ENCODE measurements at places on chromosomes 7 and 10. TPM values are rescaled to one million over a fixed set of nuclear protein-coding genes. Genes with fewer than 3 reads are reported as not detected.
A peak's percentile ranks its signal among the peaks of the same experiment; 100 is the strongest.

TRA2A gene
- total RNA-seq, result 132 TPM

TFPI2 gene
- 0.84 TPM for total RNA-seq

MCU gene
- 21.7 TPM for total RNA-seq

IGFBP3 gene
- 40.2 TPM for total RNA-seq

VSTM4 gene
- total RNA-seq, result 2.3 TPM

HKDC1 gene
- not detected for total RNA-seq

SLC39A12 gene
- not detected for total RNA-seq

ABCF2 gene
- 67.0 TPM for total RNA-seq

DNA sequence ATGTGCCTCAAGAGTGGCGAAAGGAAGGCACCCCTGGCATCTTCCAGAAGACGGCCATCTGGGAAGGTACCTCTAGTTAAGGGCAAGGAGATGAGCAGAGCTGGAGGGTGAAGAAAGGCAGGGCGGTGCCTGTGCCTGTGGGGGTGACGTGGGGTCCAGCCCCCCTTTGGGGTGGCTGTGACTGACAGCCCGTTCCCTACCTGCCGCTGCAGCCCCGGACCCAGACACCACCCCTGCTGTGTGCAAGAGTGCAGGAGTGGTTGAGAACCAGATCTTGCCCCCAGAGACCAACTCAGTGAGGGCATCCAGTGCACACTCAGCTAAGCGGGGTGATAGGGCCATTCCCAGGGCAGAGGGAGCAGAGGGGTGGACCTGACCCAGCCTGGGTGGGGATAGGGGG lies 4.3 kb upstream of the MUC17 start:
- peak overlapping the region; percentile 23 for H3K4me3 ChIP-seq
- peak overlapping the region; percentile 83 for H3K27ac ChIP-seq
- H3K27me3 ChIP-seq, result no peaks in the 10 kb centered on the region
- H3K4me1 ChIP-seq, result peaks cover 23% of the 10 kb centered on the region
- peaks cover 5% of the 10 kb centered on the region for H3K36me3 ChIP-seq

GRCh38 chr10:32949221-32949678 lies 8.8 kb downstream of the ITGB1 start:
- peaks cover 68% of the 10 kb centered on the region for H3K4me1 ChIP-seq
- peak overlapping the region; percentile 32 for H3K27ac ChIP-seq
- no peak overlapping the region for H3K4me3 ChIP-seq
- no peak for DNase-seq

GRCh38 chr10:7488418-7488829 lies 77.6 kb upstream of the SFMBT2 start:
- H3K27ac ChIP-seq, result no peak overlapping the region
- no peak for DNase-seq
- H3K4me3 ChIP-seq, result no peak overlapping the region
- peaks cover 31% of the 10 kb centered on the region for H3K4me1 ChIP-seq
- H3K27me3 ChIP-seq, result no peaks in the 10 kb centered on the region

GRCh38 chr7:151051108-151051507 lies 2.8 kb downstream of the ASIC3 start:
- no peaks in the 10 kb centered on the region for H3K36me3 ChIP-seq
- peaks cover 19% of the 10 kb centered on the region for H3K27me3 ChIP-seq
- peaks cover 2% of the 10 kb centered on the region for H3K4me1 ChIP-seq
- peak; percentile 55 for DNase-seq
- H3K4me3 ChIP-seq, result no peak overlapping the region

- H3K4me1 ChIP-seq, result no peaks in the 10 kb centered on the region
- DNase-seq, result no peak
- H3K27ac ChIP-seq, result no peak overlapping the region
- no peak overlapping the region for H3K4me3 ChIP-seq
- peaks cover 42% of the 10 kb centered on the region for H3K36me3 ChIP-seq
- H3K27me3 ChIP-seq, result no peaks in the 10 kb centered on the region
These were observed 133.9 kb downstream of the AASS start for GRCh38 chr7:122010116-122010515.

- peak; percentile 47 for DNase-seq
- no peak overlapping the region for H3K4me3 ChIP-seq
- H3K27ac ChIP-seq, result no peak overlapping the region
These were observed 343.0 kb downstream of the CRPPA start for GRCh38 chr7:16078076-16078952.

DNA sequence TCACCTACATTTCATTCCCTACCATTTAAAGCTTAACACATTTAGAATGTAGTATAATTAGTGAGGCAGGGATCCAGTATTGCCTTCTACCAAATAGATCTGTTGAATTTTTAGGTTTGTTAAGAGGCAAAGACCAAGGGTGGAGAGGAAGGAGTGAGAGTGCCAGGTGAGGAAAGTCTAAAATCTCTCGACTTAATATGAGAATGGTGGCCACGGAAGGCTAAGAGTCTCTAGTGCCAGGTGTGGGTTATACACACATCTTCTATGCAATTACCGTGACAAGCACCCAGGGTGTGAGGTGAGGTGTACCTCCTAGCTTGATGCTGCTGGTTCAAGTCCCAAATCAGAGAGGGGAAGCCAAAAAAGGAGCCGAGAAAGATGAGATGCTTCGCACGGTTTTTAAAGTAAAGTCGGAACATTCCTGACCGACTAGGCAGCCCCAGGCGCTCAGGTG lies 439 bp downstream of the IQUB start:
- H3K27ac ChIP-seq, result peak overlapping the region; percentile 89
- no peaks in the 10 kb centered on the region for H3K27me3 ChIP-seq
- H3K4me1 ChIP-seq, result peaks cover 29% of the 10 kb centered on the region
- no peak for DNase-seq
- H3K4me3 ChIP-seq, result peak overlapping the region; percentile 98

DNA sequence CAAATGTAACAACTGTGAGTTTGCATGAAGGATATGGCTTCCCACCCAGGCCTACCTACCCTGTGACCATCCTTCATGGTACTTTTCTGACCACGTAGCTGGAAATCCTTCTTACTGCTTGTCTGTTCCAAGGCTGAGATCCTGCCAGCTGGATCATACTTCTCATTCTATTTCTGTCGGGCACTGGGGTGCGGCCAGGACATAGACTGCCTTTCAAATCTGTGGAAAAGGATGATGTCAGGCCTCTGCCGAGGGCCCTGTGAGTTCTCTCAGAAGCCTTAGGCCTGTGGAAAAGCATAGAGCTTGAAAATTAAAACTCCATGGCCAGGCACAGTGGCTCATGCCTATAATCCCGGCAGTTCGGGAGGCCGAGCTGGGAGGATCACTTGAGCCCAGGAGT lies 10.0 kb downstream of the VWC2 start:
- H3K27me3 ChIP-seq, result peaks cover 25% of the 10 kb centered on the region
- no peaks in the 10 kb centered on the region for H3K36me3 ChIP-seq
- no peak overlapping the region for H3K4me3 ChIP-seq
- no peaks in the 10 kb centered on the region for H3K4me1 ChIP-seq
- DNase-seq, result no peak

DNA sequence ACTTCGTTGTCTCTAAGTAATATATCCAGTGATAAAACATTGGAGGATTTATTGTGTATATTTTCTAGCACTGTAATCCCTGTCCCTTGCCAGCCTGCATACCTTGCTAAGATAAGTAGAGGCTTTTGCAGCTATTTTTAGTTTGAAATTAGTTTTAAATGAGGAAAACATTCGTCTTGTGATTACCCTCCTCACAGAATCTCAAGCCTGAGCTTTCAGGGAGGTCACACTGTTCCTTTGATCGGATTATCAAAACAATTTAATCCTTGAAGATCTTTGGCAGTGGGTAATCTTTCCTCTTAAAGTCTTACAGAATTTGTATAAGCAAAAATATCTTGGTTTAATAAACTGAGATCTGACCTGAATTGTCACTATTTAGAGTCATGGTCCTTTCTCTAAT lies 897.0 kb upstream of the CELF2 start:
- no peak overlapping the region for H3K4me3 ChIP-seq
- no peaks in the 10 kb centered on the region for H3K27me3 ChIP-seq
- H3K4me1 ChIP-seq, result no peaks in the 10 kb centered on the region
- no peak for DNase-seq
- H3K36me3 ChIP-seq, result peaks cover 3% of the 10 kb centered on the region
- H3K27ac ChIP-seq, result no peak overlapping the region

- peak overlapping the region; percentile 35 for H3K27ac ChIP-seq
- no peak overlapping the region for H3K4me3 ChIP-seq
- no peaks in the 10 kb centered on the region for H3K27me3 ChIP-seq
- H3K4me1 ChIP-seq, result peaks cover 11% of the 10 kb centered on the region
- no peak for DNase-seq
- H3K36me3 ChIP-seq, result no peaks in the 10 kb centered on the region
These were observed 28.9 kb downstream of the MINDY4 start for GRCh38 chr7:30799976-30800661.

DNA sequence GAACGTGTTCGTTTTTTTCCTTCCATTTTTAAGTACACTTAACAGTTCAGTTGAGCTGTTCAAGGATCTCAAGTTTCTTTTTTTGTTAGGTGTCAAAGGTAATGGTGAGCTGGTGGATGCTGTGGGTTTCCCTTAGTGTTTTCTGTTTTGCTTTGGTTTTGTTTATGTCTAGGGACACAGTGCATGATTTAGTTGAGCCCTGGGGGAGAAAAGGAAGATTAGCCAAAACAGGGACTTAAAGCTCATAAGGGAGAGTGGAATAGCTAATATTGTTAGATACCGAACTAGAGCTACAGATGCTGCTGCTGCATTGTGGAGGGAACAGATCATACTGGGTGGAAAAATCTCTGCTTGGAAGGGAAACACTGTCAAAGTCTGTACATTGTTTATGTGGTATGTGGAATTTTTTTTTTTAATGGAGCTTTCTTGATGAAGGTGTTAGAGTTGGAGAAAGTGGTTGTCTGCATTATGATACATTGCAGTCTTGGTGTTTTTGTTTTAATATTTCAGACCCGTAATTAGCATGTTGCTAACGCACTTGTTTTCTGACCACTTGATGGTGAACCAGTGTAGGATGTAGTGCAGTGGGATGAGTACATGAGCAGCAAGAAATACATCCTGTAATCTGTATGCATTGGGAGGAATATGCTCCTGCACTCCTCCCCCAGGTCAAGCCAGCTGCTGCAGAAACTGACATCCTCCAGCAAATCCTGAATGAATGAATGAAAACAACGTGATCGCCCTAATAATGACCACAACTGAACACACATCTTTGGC lies 2.1 kb downstream of the GLCCI1 start:
- H3K4me3 ChIP-seq, result no peak overlapping the region
- H3K27me3 ChIP-seq, result no peaks in the 10 kb centered on the region
- no peak for DNase-seq
- peaks cover 23% of the 10 kb centered on the region for H3K4me1 ChIP-seq
- H3K27ac ChIP-seq, result no peak overlapping the region

- H3K4me3 ChIP-seq, result no peak overlapping the region
- H3K27ac ChIP-seq, result no peak overlapping the region
- H3K27me3 ChIP-seq, result no peaks in the 10 kb centered on the region
- DNase-seq, result no peak
These were observed 48.0 kb downstream of the NT5C2 start for GRCh38 chr10:103145046-103145445.

DNA sequence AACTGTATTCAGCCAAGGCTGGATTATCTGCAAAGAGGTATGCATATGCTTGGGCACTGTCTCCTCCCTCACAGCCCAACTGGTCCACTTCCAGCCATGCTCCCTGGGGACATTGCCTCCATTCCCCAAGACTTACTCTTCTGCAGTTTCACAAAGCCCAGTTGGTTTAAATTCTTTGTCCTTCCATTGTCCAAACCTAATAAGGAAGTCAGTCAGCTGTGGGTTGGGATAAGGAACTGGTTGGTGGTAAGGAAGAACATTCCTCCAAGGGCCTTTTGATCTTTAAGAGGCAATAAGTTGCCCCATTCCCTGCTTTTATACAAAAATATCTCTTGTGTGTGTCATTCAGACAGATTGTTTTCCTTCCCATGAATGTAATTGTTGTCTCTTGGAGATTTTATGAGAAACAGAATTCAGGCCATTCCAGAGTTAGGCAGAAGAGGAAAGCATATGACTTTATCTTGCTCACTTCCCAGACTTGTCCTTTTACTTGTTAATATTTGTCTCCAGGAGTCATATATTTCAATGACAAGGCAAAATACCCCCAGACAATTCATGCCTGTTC lies 673.7 kb downstream of the SUGCT start:
- no peak for DNase-seq
- no peaks in the 10 kb centered on the region for H3K4me1 ChIP-seq

DNA sequence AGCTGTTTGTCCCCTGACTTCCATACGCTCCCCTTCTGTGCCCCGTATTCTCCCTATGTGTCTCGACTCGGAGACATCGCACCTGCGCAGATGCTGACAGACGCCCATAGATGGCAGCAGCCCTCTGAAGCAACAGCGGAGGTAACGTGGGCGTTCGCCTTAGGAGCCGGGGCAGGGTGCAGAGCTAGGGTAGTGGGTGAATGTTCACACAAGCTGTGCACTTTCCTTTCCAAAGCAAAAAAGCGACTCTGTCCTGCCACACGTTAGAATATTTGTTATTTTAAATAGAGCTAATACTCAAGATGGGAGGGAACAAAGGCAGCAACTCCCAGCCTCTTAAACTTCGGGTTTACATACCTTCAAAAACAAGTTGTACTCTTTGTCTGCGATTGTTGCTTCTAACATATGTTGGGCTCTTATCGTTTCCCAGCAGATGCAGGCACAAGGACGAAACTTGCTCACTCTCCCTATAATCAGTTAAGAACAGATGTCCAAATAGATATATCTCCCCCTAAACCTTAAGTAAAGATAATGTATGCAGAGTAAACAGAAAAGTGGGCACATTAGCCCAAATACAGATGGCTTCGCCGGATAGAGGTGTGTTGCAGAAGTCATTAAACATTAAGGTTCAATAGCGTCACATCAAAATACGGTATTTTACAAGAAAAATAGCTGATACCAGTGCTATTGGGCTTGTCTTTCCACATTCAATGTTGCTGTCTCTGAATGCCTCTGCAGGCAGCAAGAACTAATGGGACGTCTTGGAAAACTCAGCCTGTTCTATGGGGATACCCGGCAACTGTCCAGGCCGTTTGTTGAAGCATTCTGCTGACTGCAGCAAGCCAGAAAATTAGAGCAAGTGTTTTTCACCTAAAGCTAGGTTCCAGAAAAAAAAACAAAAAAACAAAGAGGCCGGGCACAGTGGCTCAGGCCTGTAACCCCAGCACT lies 340.3 kb upstream of the PRKCQ start:
- no peaks in the 10 kb centered on the region for H3K36me3 ChIP-seq
- no peak overlapping the region for H3K27ac ChIP-seq

DNA sequence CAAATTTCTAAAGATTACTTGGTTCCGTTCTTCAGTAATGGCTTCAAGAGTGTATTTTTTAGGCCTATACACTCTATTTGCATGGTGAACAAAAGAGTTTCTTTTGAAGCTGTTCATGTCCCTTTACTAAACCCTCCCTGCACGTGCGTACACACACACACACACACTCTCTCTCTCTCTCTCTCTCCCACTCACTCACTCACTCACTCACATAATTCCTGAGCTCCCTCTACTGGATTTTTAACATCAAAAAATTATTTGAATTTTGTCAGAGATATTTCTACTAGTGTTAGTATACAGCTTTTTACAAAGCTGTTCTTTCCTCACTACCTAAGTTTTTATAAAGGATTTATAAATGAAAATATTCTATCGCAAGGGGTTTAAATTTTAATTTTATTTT lies 85.9 kb downstream of the UBE3C start:
- H3K27me3 ChIP-seq, result no peaks in the 10 kb centered on the region
- H3K4me1 ChIP-seq, result peaks cover 12% of the 10 kb centered on the region
- H3K27ac ChIP-seq, result no peak overlapping the region
- no peak for DNase-seq
- H3K36me3 ChIP-seq, result peaks cover 7% of the 10 kb centered on the region
- H3K4me3 ChIP-seq, result no peak overlapping the region

- no peak overlapping the region for H3K27ac ChIP-seq
- H3K36me3 ChIP-seq, result no peaks in the 10 kb centered on the region
- H3K4me1 ChIP-seq, result no peaks in the 10 kb centered on the region
- H3K4me3 ChIP-seq, result no peak overlapping the region
- no peaks in the 10 kb centered on the region for H3K27me3 ChIP-seq
These were observed 15.1 kb upstream of the ELN start for GRCh38 chr7:74012842-74013249.

- no peak overlapping the region for H3K4me3 ChIP-seq
- H3K4me1 ChIP-seq, result peaks cover 10% of the 10 kb centered on the region
- H3K36me3 ChIP-seq, result no peaks in the 10 kb centered on the region
- H3K27ac ChIP-seq, result no peak overlapping the region
These were observed 101.3 kb upstream of the CTBP2 start for GRCh38 chr10:125261491-125262186.

Measured in neural crest cell (in vitro differentiated cells).